ENCODE measurements at places on chromosomes 4 and X. TPM values are rescaled to one million over a fixed set of nuclear protein-coding genes. Genes with fewer than 3 reads are reported as not detected.
A peak's percentile ranks its signal among the peaks of the same experiment; 100 is the strongest.

DNA sequence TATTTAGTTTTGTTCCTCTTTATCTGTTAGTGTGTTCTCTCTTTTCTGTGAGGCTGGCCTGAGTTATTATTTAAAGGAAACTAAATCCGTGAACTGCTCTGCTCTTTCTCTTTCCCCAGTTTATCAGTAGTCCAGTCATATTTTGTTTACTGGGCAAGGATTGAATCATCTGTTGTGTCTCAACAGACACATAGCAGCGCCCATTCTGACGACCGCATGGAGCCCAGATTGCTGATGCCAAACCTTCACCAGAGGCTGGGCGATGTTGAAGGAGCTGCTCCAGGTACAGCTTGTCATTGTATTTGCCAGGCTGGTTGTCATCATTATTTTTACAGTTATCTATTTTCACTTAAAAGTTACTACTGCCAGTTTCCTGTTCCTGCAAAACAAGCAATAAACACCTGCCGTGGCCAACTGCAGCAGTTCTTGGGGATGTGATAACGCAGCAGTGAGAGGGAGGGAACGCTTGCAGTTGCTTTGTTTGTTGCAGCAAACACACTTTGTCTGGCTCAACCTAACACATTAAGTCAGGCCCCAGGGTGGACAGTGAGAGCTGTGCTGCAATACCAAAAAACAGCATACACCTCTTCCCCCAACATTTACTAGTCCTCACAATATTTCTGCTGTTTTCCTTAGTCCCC is 10.1 kb downstream of the REELD1 start:
- no peak for DNase-seq

Gene HAND2
- total RNA-seq, result not detected

GRCh38 chrX:3326681-3327080 is 19.8 kb downstream of the MXRA5 start:
- no peak for DNase-seq

DNA sequence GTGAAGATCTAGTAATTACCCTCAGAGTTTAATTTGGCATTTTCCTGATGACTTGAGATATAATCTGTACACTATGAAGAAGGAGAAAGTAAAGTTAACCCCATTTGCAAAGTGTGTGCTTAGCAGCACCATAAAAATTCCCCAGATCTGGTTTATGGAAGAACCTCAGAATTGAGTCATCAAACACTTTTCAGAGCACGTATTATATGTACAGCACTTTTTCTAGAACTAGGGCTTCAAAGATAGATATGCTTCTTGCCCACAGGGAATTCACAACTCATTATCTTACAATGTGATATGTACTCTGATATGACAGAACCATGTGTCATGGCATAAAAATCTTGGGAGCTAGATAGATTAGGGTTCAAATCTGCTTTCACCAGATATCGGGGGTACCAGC is 150.9 kb downstream of the SLC10A7 start:
- DNase-seq, result no peak

- DNase-seq, result no peak
These were observed 454.6 kb downstream of the MAGEB5 start for GRCh38 chrX:26670521-26670920.

DNA sequence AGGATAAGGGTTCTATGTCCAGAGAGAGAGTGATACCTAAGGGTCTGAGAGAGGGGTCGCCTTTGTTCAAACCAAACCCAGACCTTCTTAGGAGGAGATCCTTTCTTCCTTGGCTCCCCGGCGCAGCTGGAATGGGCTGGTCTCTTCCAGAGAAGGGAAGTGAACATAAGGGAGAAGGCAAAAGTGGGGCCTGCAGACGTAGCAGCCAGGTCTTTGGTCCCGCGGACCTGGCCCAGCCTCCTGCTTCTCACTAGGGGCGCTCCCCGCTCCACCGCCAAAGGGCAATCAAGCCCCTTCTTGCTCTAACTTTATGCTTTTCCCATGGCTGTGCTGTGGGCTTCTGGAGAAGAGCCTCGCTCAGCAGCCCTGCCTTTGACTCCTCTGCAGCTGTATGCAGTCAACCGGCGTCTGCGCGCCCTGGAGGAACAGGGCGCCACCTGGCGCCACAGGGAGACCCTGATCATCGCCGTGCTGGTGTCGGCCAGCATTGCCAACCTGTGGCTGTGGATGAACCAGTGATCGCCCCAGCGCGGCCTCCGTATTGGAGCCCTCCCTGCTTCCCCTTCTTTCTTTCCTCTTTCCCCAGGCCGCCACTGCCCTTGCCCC is 6.5 kb downstream of the FATE1 start:
- DNase-seq, result peak; percentile 54

Measured in activated CD4-positive, alpha-beta T cell treated with anti-CD3 and anti-CD28 coated beads, Interleukin-2, amount 10 ng/mL, durations not matched to agents 24 days and 14 days (primary cell).